Bronchial smooth muscle cell (primary cell): ENCODE measurements at places on chromosomes 2 and 18. TPM values are rescaled to one million over a fixed set of nuclear protein-coding genes. Genes with fewer than 3 reads are reported as not detected.

IL1F10 gene
- total RNA-seq = not detected in 2 replicates

SLC38A11 gene
- 0.09 and 0.47 TPM in 2 replicates for total RNA-seq

CTAGE1 gene
- total RNA-seq = not detected in 2 replicates

TUBA3E gene
- total RNA-seq = not detected in 2 replicates

SMAD2 gene
- total RNA-seq = 50.8 and 110 TPM in 2 replicates

CIAO1 gene
- 62.4 and 66.5 TPM in 2 replicates for total RNA-seq

CAPG gene
- 353 and 490 TPM in 2 replicates for total RNA-seq

ABCG8 gene
- not detected in 2 replicates for total RNA-seq

FECH gene
- 26.2 and 29.7 TPM in 2 replicates for total RNA-seq

PFN4 gene
- total RNA-seq = 0.43 and 0.63 TPM in 2 replicates

CFC1 gene
- total RNA-seq = not detected in 2 replicates
